GM23248 (cell line): ENCODE measurements at places on chromosomes 13 and 19. TPM values are rescaled to one million over a fixed set of nuclear protein-coding genes. Genes with fewer than 3 reads are reported as not detected.
A peak's percentile ranks its signal among the peaks of the same experiment; 100 is the strongest.

KANK3 gene
- 0.11 and 0.63 TPM in 2 replicates for total RNA-seq

DNA sequence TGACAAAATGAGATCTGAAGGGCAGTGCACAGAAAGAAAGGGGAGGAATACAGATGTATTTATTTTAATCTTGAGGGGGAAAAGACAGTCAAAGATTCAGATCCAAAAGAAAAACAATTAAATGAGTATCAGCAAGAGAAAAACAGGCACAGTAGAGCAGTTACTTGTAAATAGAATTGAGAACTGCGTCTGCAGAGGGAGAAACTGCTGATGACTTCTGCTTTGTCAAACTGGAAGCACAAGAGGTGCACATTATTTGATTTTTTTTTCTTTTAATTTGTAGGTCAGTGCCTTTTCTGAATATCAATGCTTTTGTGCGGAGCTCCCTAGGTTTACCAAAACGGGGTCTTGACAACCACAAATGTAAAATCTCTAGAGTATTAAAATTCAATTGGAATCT is 37.3 kb downstream of the EFNB2 start:
- no peak for DNase-seq

FFAR3 gene
- not detected in 2 replicates for total RNA-seq

DNA sequence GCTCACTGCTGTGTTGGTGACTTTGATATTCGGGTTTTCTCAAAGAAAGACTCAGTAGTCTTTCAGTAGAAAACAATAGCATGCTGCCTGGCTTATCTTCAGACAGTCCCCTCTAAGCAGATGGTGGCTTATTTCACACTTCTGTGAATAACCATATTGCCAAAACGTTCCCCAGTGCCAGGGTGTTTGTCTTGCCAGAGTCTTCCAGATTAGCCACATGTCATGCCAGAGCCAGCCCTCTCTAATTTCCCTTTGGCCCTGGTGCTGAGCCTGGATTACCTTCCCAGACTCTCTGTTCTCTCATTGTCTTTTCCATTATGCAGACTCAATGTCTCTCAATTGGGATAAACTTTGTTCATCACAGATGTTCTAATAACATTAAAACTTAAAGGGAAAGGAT is 488.0 kb upstream of the ATXN8OS start:
- no peak for DNase-seq

SBK3 gene
- total RNA-seq = not detected in 2 replicates

CEACAM19 gene
- total RNA-seq = 0.51 and 1.9 TPM in 2 replicates

DNA sequence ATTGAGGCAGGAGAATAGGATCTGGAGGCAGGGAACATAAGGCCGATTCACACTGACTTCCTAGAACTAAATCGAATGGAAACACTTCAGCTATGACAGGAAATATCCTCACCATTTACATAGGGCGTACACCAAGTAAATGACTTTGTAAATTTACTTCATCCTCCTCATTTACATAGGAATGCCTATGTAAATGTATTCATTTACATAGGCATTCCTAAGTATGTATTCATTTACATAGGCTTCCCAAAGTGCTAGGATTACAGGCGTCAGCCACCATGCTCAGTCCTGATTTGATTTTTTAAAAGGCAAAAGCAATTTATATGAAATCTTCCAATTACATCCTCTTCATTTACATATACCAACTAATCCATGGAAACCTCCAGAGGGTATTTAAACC is 133.1 kb upstream of the RFC3 start:
- DNase-seq = no peak

DNA sequence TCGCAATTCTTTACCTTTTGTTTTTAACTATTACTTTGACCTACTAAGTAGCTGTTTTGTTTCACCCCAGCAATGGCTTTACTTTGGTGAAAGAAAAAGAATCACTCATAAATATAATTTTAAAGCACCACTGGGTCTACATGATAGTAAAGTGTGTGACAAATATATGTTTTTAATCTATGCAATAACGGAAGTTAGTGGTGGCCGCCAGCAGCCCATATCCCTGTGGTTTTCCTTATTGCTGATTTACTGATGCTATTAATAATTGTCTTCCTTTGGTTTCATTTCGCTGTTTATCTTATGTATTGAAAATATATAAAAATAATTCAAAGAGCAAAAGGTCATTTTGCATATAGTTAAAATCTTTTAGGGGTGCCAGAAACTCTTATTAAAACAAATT is 491.3 kb downstream of the DIAPH3 start:
- no peak for DNase-seq

DNA sequence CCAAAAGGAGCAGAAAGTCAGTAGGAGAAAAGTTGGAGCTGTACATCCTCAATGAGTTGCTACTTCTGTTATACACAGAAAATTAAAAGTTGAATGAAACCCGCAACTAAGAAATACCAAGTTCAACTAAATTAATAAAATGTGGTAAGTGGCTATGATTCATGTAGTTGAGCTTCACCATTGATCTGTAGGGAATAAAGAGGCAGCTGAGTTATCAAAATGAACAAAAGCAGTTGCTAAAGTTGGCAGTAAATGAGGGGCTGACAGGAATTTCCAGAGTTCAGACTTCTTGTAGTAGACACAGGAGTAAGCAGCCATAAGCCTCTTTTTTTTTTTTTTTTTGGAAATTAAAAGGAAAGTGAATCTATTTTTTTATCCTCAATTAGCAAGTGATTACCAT is 234.6 kb downstream of the POSTN start:
- DNase-seq = no peak

GRCh38 chr19:44587963-44588770 is 25.2 kb upstream of the IGSF23 start:
- DNase-seq = peak; percentile 90

GRCh38 chr19:28710278-28710677 is 502.7 kb downstream of the UQCRFS1 start:
- peak; percentile 71 for DNase-seq

YJEFN3 gene
- total RNA-seq = 0.25 TPM in 1 of 2 replicates, not detected in the other

DNA sequence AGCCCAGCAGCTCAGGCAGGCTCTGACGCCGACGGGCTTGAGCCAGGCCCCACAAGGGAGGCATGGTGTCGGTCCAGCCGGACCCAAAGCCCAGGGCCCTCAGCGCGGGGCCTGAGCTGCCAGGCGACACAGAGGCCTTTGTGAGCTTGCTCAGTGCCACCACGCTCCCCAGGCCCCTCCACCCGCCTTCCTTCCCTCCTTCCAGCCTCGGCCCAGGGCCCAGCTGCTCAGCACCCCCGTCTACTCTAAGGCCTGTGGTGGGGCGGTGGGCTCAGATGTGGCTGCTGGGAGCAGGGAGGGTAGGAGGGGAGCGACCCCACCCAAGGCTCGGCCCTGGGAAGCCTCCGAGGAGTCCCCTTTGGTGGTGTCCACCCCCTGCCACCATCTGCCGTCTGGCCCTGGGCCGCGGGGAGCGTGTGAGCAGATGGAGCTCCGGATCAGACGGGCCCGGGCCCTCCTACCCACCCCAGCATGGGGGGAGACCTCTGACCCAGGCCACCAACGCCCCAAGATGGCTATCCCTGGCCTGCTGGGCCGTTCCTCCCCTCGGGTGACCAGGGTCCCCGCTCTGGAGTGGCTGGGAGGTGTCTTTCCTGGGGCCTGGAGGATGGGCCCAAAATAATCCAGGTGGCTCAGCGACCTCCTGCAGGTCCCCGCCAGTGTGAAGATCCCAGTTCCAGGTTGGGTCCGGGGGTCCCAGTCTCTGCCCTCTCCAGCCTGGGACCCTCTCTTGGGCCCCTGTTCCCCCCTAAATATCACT is 7.8 kb downstream of the ZBTB7A start:
- peak; percentile 58 for DNase-seq

GRCh38 chr13:87923753-87924152 is 252.6 kb downstream of the SLITRK5 start:
- DNase-seq = no peak

DNA sequence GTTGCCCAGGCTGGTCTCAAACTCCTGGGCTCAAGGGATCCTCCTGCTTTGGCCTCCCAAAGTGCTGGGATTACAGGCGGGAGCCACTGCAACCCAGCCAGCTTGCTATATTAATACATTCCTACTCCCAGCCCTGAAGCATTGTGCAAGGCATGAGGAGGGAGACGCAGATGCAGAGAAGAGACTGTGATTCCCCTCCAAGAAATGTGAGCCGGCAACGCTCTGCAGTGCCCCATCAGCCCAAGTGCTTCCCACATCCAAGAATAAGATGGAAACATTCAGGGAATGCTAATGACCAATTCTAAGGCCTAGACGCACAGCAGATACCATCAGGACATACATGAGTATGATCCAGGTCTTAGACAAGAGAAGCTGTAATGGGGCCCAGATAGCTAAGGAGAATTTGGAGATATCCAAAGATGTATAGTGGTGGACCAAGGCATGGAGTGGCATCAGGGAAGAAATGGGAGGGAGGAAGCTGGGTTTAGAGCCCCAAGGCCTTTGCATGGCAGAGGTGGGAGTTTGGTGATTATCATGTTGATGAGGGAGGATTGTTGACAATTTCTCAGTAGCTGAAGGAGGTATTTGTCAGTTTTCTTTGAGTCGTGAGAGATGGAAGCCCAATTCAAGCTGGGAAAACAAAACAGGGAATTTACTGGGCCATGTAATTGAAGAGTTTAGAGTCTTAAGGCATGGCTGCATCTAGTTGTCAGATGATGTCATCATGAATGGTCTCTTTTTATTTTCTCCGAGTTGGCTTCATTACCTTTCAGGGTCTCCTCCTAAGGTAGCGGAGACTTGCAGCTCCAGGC is 2.9 kb downstream of the PPM1N start:
- no peak for DNase-seq

- peak; percentile 69 for DNase-seq
Observed at GRCh38 chr19:51724543-51724942, 752 bp upstream of the HAS1 start.
